ENCODE measurements at places on chromosomes 7 and 10. TPM values are rescaled to one million over a fixed set of nuclear protein-coding genes. Genes with fewer than 3 reads are reported as not detected.

VSTM4 gene
- 0.05 TPM for total RNA-seq

TMEM213 gene
- not detected for total RNA-seq

GRCh38 chr10:114057855-114058254 is 14.2 kb downstream of the ADRB1 start:
- no peak overlapping the region for H3K27ac ChIP-seq
- no peak for DNase-seq
- H3K27me3 ChIP-seq, result no peaks in the 10 kb centered on the region
- H3K4me1 ChIP-seq, result no peaks in the 10 kb centered on the region

DNA sequence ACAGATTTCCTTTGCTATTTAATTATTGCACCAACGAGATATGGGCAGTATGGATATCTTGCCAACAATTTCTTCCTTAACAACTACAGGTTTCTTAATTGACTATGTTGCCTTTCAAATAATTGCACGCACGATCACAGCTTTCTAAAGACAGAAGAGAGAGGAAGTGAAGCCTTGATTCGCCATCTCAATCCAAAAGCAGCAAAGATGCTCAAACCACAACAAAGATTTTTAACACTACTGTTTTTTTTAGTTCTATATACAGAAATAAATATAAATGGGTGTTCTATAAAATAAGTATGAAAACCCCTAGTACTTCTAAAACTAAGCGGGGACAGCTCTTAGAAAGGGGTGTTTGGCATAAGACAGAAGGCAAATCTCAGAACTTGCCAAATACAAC is 251.3 kb downstream of the SFMBT2 start:
- H3K4me3 ChIP-seq, result no peak overlapping the region
- H3K36me3 ChIP-seq, result peaks cover 26% of the 10 kb centered on the region
- peak overlapping the region; percentile 35 for H3K27ac ChIP-seq
- H3K4me1 ChIP-seq, result peaks cover 6% of the 10 kb centered on the region

- H3K27me3 ChIP-seq, result no peaks in the 10 kb centered on the region
- H3K4me1 ChIP-seq, result no peaks in the 10 kb centered on the region
- no peak for DNase-seq
These were observed 108.4 kb downstream of the HIPK2 start for GRCh38 chr7:139669106-139670061.

All from CD4-positive, alpha-beta T cell (primary cell).